ENCODE measurements at places on chromosomes 1 and 21.

- DNase-seq = no peak
Measured at GRCh38 chr1:1664941-1665814, 6.4 kb upstream of the CDK11B start.

- DNase-seq = no peak
Measured at GRCh38 chr1:109917051-109917767, 6.6 kb downstream of the CSF1 start.

DNA sequence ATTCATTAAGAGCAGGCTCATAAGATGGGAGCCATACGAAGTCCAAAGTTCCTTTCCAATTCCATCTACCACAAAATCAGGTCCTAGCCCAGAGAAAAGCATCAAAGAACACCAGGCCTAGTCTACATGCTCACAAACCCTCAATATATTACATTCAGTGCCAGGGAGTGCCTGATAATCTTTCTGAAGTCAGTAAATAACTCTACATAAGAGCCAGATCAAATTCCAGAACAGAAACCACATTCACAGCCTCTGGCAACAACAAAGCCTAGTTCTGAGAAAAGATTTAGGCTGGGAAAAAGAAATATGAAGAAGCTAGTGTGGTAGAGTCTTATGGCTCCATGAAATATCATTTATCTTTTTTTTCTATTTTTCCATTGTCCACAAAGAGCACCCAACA is 40.5 kb upstream of the RBBP5 start:
- DNase-seq = peak; percentile 86

- no peak for DNase-seq
Measured at GRCh38 chr1:25568834-25569596, 25.6 kb downstream of the LDLRAP1 start.

DNA sequence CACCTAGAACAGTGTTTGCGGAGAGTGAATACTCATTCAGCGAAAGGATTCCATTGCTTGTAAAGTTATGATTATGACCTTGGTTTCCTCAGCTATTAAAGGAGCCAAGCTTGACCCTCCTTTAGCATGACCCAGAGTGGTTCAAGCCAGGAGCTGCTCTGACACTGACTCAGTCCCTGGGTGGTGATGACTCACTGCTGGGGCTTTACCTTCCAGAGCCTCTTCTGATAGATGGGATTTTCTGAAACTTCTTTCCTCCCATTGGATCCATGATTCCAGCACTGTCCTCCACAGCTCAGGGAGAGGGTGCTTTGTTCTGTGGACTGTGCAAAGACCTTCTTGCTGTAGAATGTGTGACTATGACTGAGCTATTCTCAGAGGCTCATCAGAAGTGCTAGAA is 77.4 kb downstream of the S1PR1 start:
- DNase-seq = no peak

- no peak for DNase-seq
Measured at GRCh38 chr1:78491451-78492071, 787 bp downstream of the PTGFR start.

DNA sequence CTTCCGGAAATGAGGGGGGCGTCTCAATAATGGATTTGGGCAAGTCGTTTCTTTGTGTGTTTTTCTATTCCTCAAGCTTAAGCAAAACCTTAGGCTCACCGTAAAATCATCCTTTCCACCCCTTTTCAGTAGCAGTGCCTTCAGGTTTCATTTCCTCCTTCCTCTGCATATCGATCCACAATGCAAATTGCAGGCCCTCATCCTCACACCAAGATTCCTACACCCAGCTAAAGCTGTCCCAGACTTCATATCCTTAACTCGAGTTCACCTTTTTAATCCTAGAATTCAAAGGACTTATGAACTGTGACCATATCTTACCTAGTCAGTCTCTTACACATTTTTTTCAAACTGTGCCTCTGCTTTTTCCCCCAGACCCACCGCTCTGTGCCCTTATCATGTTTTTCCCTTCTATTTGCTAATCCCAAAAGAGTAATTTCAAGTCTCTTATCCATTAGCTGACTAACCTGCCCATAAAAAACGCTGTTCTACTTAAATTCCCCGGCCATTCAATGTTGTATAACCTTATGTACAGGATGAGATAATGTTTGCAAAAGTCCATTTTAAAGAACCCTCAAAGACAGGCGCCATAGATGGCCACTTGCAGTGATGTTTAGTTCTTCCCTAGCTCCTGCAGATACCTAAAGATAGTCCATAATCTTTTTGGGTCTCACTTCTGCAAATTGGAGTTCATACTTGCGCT is 1.5 kb downstream of the AKIRIN1 start:
- DNase-seq = no peak

DNA sequence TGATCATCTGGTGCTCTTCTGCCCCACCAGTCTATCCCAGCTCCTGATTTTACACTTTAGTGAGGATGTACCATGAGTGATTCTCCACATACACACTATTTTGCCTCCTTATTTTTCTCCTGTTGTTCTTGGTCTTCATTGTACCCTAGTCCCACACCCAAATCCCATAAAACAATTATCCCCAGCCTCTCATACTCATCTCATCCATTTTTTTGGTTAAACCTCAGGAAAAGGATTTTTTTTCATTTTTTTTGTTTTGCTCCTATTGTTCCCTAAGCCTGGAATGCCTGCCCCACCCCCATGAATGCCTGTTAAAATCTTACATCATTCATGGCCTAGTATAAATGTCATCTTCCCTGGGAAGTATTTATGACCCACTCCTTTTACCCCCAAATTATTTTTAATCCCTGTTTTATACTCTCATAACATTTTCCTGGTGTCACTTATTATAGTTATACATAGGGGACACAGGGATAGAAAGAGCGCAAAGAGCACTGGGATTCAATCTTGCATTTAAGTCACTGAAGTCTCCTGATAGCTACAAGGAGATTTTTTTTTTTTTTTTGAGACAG is 4.9 kb upstream of the LINGO4 start:
- DNase-seq = no peak

- DNase-seq = no peak
Measured at GRCh38 chr1:244454412-244454811, 2.7 kb upstream of the ADSS2 start.

- DNase-seq = no peak
Measured at GRCh38 chr1:175885326-175885725, 141.9 kb upstream of the TNR start.

GRCh38 chr21:45306832-45307571 is 19.3 kb upstream of the POFUT2 start:
- DNase-seq = peak; percentile 97

DNA sequence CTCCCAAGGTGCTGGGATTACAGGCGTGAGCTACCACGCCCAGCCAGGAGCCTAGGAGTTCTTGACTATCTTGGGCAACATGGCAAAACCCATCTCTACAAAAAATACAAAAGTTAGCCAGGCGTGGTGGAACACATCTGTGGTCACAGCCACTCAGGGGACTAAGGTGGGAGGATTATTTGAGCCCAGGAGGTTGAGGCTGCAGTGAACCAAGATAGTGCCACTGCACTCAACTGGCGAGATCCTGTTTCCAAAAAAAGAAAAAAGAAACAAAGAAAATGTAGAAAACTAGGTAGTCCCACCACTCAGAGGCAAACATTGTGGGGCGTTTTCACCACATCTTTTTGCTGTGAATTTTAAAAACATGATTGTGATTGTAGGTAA is 141.3 kb downstream of the ZZZ3 start:
- no peak for DNase-seq

DNA sequence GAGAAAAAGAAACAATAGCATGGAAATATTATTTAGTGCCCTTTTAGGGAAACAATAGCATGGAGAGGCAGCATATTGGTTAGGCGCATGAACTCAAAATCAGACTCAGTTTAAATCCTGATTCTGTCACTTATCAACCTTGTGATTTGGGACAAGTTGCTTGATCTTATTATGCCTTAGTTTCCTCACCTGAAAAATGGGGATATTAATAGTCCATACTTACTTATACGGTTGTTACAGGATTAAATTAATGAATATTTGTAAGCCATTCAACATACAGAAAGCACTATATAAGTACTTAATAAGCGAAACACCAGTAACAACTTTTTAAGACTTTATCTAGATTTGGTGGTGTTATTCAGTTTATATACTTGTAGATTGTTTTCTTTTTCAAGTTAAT is 1.2 kb downstream of the TSEN15 start:
- no peak for DNase-seq

GRCh38 chr1:235272851-235273250 is 55.1 kb downstream of the ARID4B start:
- DNase-seq = no peak

- DNase-seq = no peak
Measured at GRCh38 chr21:39923476-39923875, 56.2 kb downstream of the PCP4 start.

DNA sequence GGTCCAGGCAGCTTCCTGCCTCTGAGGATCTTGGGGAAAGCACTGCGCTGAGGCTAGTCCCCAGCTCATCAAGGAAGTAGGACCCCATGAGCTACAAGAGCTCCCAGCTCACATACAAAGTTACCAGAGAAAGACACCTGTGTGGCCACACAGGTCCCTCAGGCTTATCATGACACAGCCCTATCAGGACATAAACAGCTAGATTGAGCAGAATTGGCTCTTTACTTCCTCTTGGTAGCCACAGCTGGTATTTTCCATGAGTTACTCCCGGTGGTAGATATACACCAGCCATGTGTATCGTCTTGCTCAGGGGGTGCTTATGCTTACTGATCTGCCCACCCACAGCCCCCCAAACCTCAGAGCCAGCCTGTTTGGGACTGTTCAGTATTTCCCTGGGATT is 1.2 kb downstream of the LENEP start:
- no peak for DNase-seq

DNA sequence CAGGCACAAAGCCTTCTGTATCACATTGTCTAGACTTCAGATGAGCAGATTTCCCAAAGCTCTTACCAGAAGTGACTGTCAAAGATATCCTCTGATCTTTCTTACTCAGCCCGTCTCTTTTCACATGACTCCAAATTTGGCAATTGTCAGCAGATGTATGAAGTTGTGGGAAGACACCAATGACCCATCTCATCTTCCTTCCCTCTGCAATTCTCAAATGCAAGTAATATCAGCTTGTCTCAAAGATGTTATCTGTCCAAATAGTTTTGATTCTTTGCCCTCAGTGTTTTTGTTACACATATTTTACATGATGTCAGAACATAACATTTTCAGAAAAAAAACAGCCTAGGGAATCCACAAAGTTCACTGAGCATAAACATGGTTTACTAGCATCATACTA is 45.1 kb upstream of the RGS2 start:
- no peak for DNase-seq

- peak; percentile 63 for DNase-seq
Measured at GRCh38 chr1:108200687-108201051, 526 bp upstream of the SLC25A24 start.

DNA sequence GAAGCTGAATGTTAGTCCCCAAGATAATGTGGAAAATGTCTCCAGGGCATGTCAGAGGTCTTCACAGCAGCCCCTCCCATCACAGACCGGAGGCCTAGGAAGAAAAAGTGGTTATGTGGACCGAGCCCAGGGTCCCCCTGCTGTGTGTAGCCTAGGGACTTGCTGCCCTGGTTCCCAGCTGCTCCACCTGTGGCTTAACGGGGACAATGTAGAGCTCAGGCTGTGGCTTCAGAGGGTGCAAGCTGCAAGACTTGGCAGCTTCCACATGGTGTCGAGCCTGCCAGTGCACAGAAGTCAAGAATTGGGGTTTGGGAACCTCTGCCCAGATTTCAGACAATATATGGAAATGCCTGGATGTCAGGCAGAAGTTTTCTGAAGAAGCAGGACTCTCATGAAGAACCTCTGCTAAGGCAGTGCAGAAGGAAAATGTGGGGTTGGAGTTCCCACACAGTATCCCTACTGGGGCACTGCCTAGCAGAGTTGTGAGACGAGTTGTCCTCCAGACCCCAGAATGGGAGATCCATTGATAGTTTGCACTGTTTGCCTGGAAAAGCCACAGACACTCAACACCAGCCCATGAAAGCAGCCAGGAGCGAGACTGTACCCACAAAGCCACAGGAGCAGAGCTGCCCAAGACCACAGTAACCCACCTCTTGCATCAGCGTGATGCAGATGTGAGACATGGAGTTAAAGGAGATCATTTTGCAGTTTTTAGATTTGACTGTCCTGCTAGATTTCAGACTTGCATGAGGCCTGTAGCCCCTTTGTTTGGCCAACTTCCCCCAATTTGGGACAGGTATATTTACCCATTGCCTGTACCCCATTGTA is 204.9 kb downstream of the MRPL39 start:
- no peak for DNase-seq

GRCh38 chr1:37016121-37016520 is 18.2 kb downstream of the GRIK3 start:
- DNase-seq = no peak

DNA sequence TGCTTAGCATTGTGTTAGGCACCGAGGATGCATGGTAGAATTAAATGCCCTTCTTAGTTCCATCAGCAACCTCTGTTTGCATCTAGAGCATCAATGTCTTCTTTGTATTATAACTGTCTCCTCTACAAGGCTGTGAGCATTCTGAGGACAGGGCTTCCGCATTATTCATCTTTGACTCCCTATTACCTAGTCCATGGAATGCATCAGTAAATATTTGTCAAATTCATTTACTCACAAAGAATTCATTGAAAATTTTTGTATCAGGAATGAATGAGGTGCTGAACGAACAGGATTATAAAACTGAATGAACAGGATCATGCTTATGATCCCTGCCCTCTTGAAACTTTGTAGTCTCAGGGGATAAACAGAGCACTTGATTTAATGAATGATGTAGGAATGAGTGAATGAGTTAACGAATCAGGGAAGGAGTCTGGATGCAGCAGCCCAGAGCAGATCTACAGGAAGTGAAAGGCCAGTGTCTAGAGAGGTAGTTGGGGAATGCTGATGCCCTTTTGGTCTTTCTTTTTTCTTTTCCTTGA is 2.8 kb downstream of the RHBDL2 start:
- no peak for DNase-seq

DNA sequence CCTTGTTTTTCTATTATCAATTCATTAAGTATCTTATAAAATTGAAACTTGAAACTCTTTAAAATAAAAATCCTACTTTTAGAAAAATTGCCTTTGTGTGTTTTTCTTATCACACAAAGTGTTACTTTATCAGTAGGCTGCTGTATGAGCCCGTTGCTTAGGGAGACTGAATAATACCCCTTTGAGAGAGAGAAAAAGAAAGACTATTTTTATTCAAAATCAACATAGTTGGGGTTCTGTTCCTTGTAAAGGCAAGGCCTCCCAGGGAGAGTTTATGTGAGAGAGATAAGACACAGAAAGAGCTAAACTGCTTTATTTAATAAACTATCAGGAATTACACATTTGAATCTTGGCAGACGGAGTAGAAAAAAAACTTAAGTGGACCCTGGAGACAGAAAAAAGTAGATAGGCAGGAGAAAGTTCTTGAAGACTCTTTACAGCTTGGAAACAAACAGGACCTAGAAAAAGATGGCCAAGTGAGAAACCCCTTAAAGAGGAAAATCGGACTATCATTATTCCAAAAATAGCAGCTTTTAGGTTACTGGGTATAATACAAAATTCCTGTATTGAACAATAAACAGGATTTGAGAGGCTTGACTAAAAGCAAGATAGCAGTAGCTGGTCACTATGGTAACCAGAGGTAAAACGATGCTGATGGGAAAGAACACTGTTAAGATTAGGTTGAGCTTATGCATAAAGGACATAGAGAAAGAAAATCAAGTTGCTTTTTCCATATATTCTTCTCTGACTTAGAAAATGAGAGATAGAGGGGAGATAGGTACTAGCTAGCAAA is 170.9 kb downstream of the LRRC7 start:
- DNase-seq = peak; percentile 14

Measured in foreskin melanocyte (primary cell).